ENCODE measurements at places on chromosomes 4 and X.

- no peak for DNase-seq
These were observed 68.4 kb downstream of the NSG1 start for GRCh38 chr4:4455210-4455865.

DNA sequence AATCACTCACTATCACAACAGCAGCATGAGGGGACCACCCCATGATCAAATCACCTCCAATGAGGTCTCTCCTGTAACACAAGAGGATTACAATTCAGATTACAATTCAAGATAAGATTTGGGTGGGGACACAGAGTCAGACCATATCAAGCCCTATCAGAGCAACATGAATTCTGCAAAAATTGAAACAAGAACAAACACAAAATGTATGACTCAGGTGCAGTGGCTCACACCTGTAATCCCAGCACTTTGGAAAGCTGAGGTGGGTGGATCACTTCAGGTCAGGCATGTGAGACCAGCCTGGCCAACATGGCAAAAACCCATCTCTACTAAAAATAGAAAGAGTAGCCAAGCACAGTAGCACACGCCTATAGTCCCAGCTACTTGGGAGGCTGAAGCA lies 13.4 kb upstream of the HPSE start:
- DNase-seq, result no peak

DNA sequence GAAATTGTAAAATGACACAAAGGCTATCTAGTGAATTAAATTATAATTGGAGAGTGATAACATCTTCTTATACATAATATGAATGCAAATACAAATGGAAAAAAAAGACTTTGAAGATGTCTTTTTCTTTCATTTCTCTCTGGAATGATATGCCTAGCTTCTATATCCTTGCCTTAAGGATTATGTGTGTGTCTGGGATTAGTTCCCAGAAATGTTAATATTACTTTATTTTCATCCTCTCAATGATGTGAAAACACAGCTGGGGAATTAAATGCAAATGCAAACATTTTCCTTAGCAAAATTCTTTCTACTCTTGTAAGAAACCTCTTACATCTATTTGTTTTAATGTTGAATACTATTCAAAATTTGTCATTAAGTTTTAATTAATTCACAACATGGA lies 441.9 kb downstream of the FSTL5 start:
- DNase-seq, result no peak

DNA sequence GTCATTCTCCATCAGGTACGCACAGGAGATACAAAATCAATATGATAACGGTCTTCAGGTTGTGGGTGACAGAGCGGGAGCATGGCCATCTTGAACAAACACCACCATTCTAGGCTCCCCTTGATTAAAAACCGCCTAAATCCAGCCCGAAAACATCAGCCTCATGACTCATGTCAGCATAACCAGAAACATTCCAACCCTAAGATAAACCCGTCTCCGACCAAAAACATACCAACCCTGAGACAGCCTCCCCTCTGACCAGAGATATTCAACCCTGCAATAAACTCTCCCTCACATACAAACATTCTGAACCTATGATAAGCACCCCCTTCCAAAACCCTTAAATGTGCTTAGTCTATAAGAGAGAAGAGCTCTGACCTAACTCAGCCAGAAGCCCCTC lies 157.9 kb downstream of the DHRSX start:
- DNase-seq, result no peak

DNA sequence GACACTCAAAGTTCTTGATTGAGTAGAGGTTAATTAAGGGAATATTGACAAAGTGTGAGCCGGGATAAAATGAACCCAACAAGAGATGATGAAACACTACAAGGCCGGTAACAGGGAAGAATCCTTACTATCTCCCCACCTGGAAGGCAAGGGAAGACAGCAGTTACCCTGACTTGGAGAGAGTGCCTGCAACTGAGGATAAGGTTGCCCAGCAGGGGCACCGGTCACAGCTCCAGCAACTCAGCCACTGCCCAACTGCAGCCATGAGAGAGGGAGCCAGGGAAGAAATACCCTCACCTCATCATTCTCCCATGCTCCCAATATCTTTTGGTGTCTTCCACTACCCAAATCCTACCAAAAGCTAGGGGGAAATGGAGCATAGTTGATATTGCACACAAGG lies 212.7 kb downstream of the KCTD8 start:
- DNase-seq, result no peak

All from stimulated activated CD4-positive, alpha-beta T cell treated with anti-CD3 and anti-CD28 coated beads, Interleukin-2, amount 100 ng/mL, for 48 hours (primary cell).